Endothelial cell of umbilical vein (primary cell): ENCODE measurements at places on chromosomes 7 and 10. TPM values are rescaled to one million over a fixed set of nuclear protein-coding genes. Genes with fewer than 3 reads are reported as not detected.

CASTOR2 gene
- 25.1 and 25.5 TPM in 2 replicates for total RNA-seq

STAMBPL1 gene
- 1.0 and 1.8 TPM in 2 replicates for total RNA-seq

KCND2 gene
- total RNA-seq: 0.05 TPM in 1 of 2 replicates, not detected in the other

GLI3 gene
- total RNA-seq: 24.9 and 30.3 TPM in 2 replicates

MRC1 gene
- 0.12 and 0.13 TPM in 2 replicates for total RNA-seq

CDH23 gene
- not detected in 2 replicates for total RNA-seq

POM121C gene
- 45.6 and 50.3 TPM in 2 replicates for total RNA-seq

TMEM236 gene
- total RNA-seq: 0.24 TPM in 1 of 2 replicates, not detected in the other

NUTM2A gene
- 0.14 and 0.73 TPM in 2 replicates for total RNA-seq
